CD8-positive, alpha-beta T cell (primary cell): ENCODE measurements at places on chromosomes 7 and 10.

DNA sequence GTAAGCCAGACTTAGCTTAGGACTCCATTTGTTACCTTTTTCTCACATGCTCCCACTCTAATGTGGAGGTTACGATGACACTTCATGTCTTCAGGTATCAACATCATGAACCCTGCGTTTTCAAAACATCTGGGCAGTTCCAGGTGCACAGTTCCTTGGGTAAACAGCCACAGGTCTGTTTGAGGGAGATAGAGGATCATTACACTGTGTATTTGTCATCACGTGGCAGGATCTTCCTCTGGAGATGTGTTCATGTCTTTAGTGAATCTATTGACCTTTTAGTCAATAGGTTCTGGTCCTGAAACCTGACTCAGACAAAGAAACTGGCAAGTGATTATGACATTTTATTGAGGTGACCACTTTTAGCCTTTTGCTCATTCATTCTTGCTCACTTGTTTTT, 145.5 kb downstream of the ANKRD7 start:
- DNase-seq = no peak

DNA sequence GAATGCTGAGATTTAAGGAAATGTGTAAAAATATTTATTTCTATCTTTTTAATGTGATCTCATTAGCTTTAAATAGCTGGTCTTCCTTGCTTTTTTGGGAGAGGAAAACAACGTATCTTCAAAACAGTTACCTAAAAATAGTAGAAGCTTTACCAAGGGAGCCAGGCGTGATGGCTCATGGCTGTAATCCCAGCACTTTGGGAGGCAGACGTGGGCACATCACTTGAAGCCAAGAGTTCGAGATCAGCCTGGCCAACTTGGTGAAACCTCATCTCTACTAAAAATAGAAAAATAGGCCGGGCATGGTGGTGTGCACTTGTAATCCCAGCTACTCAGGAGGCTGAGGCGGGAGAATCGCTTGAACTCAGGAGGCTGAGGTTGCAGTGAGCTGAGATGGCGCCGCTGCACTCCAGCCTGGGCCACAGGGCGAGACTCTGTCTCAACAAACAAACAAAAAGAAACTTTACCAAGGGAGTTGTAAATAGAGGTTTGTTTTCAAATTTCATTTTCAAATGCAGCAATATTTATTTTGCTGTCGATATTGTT, 48.4 kb upstream of the ITGB1 start:
- no peak for DNase-seq

GRCh38 chr7:43763183-43763582, 4.7 kb downstream of the BLVRA start:
- no peak for DNase-seq

GRCh38 chr7:151629713-151630272, 110.1 kb upstream of the RHEB start:
- DNase-seq = no peak

- DNase-seq = no peak
Observed at GRCh38 chr10:127915324-127915723, 8.4 kb downstream of the PTPRE start.

GRCh38 chr7:139630643-139631519, 107.4 kb downstream of the CLEC2L start:
- no peak for DNase-seq

- no peak for DNase-seq
Observed at GRCh38 chr7:69820479-69821192, 222.4 kb downstream of the AUTS2 start.

GRCh38 chr7:132312531-132313055, 263.7 kb downstream of the PLXNA4 start:
- no peak for DNase-seq

GRCh38 chr10:131571865-131572264, 260.3 kb upstream of the TCERG1L start:
- DNase-seq = no peak

DNA sequence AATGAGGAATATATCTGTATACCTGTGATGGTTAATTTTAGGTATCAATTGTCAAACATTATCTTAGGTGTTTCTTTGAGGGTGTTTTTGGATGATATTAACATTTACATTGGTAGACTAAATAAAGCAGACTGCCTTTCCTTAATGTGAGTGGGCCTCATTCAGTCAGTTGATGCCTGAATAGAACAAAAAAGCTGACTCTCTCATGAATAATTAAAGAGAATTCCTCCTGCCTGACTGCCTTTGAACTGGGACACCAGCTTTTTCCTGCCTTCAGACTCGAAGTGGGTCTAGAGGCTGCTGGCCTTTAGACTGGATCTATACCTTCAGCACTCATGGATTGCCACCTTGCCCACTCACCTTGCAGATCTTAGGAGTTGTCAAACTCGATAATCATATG, 117.9 kb upstream of the TMEM168 start:
- DNase-seq = no peak

- no peak for DNase-seq
Observed at GRCh38 chr7:87253589-87254087, 34.1 kb upstream of the TMEM243 start.

GRCh38 chr10:70234668-70235447, 1.6 kb upstream of the PPA1 start:
- DNase-seq = no peak

DNA sequence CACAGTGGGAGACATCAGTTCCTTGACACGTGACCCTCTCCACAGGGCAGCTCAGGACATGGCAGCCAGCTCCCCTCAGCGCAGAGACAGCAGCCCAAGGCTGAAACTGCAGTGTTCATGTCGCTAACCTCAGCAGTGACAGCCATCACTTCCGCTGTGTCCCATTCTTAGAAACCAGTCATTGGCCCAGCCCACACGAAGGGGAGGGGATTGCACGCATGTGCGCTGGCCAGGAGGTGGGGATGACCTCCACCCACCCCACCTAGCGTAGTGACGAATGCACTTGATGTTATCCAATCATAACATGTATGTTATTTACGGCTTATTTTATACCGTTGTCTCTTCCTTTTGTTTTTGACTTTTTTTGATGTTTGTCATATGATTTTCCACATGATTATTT, 36.9 kb upstream of the EGFR start:
- DNase-seq = no peak

DNA sequence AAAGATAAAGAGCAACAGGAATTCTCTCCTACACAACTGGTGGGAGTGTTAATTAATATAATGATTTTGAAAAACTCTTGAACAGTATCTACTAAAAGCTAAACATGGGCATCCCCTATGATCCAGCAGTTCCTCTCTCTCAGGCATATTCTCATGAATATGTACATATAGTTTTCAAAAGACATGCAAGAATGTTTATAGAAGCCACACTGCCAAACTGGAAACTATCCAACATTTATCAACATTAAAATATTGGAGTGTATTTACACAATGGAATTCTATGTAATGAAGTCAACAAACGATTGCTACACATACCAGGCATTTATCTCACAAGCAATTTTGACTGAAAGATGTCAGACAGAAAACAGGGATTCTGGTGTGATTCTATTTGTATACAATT, 404.5 kb upstream of the ANKRD30A start:
- no peak for DNase-seq

DNA sequence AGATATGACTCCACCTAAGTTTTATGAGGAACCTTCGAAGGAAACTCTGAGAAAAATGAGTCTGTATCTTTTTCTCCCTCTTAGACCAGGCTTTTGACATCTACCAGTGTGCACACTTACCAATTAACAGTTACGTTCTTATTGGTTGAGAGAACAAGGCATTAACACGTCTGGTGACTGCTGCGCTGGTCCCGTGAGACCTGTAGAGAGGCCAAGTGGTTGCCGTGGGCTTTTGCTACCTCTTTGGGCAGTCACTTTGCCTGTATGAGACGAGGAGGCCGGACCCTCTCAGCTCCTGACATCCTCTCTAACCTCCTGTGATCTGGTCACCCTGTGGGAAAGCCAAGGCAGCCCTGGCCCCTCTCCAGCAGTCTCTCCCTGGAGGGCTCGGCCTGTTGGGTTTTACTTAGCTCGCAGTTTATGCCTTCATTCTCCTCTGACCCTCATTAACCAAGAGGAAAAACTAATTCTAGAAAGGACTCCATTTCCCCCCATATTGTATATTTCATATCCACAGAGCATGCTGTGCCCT, 513.9 kb upstream of the GALNT17 start:
- no peak for DNase-seq

DNA sequence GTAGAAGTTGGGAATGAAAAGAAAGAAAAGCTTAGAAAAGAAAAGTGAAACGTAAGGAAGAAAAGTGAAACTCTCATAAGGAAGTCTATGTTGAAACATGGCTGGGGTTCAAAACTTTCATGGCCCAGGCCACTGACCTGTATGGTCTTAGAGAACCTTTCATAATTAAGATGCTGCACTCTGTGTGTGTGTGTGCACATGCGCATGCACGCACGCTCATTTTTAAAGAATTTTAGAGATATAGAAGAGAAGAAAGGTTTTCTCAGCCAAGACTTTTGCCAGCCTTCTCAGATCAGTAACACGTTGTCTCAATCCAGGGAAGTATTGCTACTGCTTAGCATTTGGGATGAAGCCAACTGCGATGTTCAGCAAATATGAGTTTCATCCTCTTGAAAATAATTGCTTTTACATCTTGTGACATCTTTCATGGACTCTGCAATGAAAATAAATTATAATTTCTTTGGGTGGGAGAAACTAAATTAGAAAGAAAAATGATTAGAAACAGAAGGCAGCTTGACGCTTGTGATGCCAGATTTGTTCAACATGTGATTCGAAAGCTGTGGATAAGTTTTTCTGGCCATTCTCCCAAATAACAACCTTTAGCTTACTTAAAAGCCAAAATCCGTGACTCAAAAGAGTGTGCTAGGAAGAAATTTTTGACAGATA, 16.2 kb upstream of the SLC26A4 start:
- DNase-seq = no peak

DNA sequence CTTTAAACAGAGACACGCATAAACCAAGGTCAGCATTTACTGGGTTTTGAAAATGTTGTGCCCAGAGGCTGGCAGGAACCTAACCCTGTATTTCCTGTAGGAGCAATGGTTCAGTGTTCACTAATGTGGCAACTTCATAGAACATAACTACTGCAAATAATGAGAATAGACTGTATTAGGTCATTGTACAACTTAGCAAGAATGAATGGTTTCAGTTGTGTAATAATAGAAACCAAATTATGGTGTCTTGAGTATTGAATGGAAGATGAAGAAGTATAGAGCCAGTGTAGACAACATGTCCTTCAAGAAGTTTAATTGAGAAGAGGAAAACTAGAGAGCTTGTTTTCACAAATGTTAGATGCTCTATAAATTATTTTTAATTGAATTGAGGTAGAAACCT, 172.5 kb downstream of the BUB3 start:
- DNase-seq = no peak

- DNase-seq = no peak
Observed at GRCh38 chr10:91352760-91353159, 57.4 kb upstream of the HECTD2 start.

- DNase-seq = no peak
Observed at GRCh38 chr7:24788961-24789576, 31.8 kb upstream of the GSDME start.
